ENCODE measurements at places on chromosomes 3 and 15.

GRCh38 chr3:149199474-149199873 is 22.2 kb downstream of the CP start:
- DNase-seq, result no peak

GRCh38 chr3:12479919-12480427 is 4.3 kb upstream of the TSEN2 start:
- peak; percentile 45 for DNase-seq

DNA sequence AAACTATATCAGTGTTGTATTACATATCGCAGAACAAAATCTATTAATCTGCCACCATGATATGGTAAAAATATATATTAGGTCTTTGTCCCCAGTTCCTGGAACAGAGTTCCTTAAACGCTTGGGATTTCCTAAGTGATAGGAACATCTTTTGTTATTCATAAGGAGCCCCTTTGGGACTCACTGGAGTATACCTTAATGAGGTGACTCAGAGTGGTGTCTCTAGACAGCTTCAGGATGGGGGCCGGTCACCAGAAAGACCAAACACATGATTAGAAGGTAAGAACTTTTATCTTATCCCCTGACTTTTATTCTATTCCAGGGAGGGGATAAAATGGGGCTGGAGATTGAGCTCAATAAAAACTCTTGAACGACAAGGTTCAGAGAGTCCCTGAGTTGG is 12.3 kb upstream of the CHCHD6 start:
- no peak for DNase-seq

DNA sequence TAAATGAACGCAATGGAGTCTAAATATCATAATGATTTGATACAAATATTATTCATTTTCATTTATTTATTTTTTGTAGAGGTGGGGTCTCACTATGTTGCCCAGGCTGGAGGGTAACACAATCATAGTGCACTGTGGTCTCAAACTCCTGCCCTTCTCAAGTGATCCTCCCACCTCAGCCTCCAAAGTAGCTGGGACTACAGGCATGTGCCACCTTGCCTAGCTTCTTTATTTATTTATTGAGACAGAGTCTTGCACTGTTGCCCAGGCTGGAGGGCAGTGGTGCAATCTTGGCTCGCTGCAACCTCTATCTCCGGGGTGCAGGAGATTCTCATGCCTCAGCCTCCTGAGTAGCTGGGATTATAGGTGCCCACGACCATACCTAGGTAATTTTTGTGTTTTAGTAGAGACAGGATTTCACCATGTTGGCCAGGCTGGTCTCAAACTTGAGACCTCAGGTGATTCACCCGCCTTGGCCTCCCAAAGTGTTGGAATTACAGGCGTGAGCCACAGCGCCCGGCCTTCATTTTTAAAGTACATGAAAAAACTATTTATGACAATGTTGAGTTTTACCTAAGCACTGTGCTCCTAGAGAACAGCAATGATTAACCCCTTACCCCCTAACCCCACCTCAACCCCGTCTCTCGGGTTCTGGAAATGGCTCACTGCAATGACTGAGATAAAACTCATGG is 4.0 kb upstream of the AEN start:
- DNase-seq, result no peak

DNA sequence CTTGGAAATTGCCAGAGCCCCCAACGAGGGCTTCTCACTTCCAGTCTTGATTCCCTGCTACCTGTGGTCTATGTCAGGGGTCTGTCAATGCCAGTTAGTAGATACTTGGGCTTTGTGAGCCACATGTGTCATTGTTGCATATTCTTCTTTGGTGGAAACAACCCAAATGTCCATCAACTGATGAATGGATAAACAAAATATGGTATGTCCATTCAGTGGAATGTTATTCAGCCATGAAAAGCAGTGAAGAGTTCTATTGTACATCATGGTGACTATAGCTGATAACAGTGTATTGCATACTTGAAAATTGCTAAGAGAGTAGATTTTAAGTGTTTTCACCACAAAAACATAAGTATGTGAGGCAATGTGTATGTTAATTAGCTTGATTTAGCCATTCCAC is 288.1 kb downstream of the RPLP1 start:
- DNase-seq, result no peak

GRCh38 chr3:137509354-137510045 is 254.6 kb upstream of the SOX14 start:
- DNase-seq, result no peak

- DNase-seq, result no peak
These were observed 121.9 kb downstream of the RPLP1 start for GRCh38 chr15:69574506-69574905.

- DNase-seq, result peak; percentile 85
These were observed at the start of gene SCG3 for GRCh38 chr15:51681303-51681963. Gene SCG3 (plus strand): TSS chr15:51681503. CDS start chr15:51681756, 253 bp downstream.

- no peak for DNase-seq
These were observed 768 bp downstream of the AAGAB start for GRCh38 chr15:67253549-67254237.

- DNase-seq, result no peak
These were observed 282.9 kb upstream of the COL8A1 start for GRCh38 chr3:99355465-99355864.

DNA sequence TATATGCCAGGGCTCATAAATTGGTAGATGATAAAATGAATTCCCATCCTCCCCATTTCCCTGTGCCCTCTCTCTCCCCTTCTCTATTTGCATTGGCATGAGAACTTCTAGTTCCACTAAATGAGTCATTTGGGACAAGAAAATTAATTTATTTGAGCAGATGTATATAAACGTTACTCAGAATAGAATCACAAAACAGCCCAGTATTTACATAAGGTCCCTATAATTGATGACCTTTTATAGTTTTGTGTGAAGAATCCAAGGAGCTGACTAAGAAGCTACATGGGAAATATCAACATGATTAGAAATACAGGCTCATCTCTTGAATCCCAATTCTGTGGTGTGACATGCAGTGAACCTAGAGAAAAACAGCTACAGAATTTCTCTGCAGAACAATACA is 617.7 kb upstream of the NR2F2 start:
- DNase-seq, result no peak

GRCh38 chr3:13504161-13504831 is 24.2 kb downstream of the HDAC11 start:
- no peak for DNase-seq

DNA sequence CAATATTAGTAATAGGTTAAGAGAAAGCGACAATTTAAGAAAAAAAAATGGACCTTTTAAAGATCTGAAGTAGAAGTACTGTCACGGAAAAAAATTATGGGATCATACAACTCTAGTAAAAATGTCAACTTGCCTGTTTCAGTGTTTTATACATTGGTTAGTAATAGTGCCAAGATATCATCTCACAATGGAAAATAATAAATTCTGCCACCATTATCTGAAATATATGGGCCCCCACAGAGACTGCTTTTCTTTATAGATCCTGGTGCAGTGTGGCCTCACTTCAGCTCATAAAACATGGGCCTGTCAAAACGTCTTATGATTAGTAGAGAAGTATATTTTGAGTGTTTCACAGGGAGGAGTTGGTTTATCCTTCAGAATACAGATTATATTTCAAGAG is 266.3 kb upstream of the EPHA6 start:
- DNase-seq, result no peak

DNA sequence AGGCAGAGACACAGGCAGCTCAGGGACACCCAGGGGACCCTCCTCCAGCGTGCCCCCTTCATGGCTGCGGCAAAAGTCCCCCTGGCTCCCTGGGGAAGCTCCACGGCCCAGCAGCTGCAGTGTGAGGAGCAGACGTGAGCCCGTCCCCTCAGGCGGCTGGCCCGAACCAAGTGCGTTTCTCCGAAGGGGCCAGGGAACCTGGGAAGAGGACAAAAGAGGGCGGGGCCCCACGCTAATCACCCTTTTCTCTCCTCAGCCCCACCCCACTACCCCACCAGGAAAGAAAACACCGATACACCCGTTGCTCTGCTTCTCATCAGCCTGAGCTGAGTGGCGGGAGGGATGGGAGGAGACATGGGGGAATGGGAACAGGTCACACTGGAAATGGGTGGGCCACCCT is at the start of gene MUC4:
TSS of gene MUC4 (minus strand) at position 174 of the 400 bp plus-strand sequence. CDS start at position 62, 112 bp downstream.
- DNase-seq, result no peak

DNA sequence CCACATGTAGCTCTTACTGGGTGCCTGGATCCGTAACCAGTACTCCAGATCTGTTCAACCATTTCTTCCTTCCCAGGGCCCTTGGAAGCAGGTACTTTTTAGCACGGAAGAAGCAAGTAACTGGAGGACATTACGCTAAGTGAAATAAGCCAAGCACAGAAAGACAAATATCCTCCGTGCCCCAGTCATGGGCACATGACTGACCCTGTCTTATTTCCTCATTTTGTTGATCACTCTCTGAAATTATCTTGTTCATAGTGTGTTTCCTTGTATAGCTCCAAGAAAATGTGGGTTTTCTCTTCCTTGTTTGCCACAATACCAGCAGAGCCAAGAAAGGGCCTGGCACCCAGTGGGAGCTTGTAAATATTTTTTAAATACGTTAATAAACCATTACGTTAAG is 32.2 kb upstream of the MTMR14 start:
- no peak for DNase-seq

DNA sequence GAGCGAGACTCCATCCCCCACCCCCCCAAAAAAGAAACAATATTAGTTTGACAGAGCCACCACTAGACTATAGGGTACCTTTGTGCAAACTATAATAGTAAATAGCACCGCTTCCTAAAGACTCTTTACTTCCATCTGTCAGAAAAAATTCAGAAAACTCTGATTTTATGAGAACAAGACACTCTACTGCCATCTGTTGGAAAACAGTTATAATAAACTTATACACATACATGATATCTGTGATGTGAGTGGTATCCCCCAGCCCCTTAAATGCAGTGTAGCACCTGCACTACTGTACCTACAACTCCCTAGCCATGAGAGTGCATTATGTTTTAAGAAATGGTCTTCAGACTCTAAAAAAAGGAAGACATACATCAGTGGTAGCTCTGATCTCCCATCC is 47.1 kb upstream of the CTDSPL start:
- DNase-seq, result no peak

- DNase-seq, result no peak
These were observed 103.5 kb downstream of the IMPG2 start for GRCh38 chr3:101216710-101217465.

DNA sequence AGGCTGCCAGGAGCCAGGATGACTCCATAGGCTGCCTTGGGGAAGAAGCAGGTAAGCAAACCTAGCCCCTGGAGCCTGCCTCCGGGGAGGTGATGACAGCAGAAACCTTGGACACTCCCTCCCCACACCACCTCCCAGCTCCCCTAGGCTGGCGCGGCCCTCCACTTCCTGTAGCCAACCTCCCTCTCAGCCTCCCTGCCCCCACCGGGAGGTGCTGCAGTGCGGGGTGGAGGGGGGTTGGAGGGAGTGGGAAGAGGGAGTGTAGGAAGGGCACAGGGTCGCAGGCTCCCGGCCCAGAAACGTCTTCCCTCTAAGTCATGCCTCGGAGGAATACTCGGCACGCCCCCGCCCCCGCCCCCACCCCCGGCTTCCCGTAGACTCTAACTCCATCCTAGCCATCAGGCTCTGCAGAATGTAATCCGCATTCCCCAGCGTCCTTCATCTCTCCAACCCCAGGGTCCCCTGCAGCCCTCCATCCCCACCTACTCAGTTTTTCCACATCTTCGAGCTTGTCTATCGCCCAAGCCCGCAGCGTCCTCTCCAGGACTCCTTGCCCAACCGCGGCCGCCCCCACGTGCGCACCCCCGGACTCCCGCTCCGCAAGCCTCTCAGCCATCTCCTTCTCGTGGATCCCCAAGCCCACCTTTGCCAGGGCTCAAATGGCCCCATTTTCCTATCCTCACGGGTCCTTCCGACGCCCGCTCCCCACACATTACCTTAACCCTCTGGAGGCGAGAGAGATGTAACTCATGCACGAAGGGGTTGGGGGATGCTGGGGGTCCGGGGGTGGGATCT is 528 bp downstream of the LPCAT4 start:
- DNase-seq, result no peak

DNA sequence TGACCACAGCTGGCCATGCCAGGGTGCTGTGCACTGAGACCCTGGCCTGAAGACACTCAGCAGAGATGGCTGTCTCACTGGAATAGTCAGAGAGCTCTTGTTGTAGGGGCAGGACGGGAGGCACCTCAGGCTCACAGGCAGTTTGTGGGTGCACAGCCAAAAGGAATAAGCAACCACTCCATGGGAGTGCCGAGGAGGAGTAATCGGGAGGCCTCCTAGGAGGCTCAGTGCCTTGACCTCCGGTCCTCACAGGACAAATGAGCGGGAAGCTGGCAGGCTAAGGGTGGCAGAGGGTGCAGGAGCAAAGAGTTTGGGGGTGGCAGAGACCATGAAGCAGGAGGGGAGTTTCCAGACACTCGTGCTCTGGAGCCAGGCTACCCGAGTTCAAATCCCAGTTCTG is 81.7 kb downstream of the SMAD6 start:
- DNase-seq, result no peak

DNA sequence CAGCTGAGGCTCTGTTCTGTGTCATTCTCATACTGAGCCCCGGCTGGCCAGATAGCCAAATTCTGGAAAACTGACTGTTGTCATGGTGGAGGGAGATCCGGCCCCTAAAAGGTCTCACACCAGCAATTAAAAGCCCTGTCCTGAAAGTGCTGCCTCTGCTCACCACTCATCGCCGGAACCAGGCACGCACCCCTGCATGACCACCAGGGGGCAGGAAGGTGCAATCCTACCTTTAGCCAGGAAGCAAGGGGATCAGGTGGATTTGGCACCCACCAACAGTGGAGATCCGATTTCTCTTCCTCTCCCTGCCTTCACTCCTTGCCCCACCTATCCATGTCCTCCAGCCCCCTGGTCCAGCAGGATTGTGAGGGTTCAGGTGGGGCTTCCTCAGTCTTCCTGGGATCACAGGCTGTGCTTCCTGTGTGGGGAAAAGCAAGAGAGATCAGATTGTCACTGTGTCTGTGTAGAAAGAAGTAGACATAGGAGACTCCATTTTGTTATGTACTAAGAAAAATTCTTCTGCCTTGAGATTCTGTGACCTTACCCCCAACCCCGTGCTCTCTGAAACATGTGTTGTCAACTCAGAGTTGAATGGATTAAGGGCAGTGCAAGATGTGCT is 16.1 kb upstream of the CACNA2D2 start:
- peak; percentile 76 for DNase-seq

- DNase-seq, result no peak
These were observed 27.2 kb downstream of the PLCL2 start for GRCh38 chr3:16911916-16912315.

- DNase-seq, result no peak
These were observed 15.4 kb downstream of the ZNF148 start for GRCh38 chr3:125359700-125360099.

Measured in iPS DF 6.9 (cell line).